ENCODE measurements at places on chromosomes 6 and 20.

GRCh38 chr6:47492355-47492754 lies 14.8 kb downstream of the CD2AP start:
- no peak for DNase-seq

GRCh38 chr6:89527634-89528033 lies 94.7 kb downstream of the ANKRD6 start:
- no peak for DNase-seq

- DNase-seq, result no peak
Observed at GRCh38 chr6:56671160-56671559, 28.5 kb upstream of the DST start.

GRCh38 chr6:20606831-20607230 lies 72.6 kb downstream of the CDKAL1 start:
- no peak for DNase-seq

- DNase-seq, result no peak
Observed at GRCh38 chr6:24574809-24575208, 71.2 kb downstream of the KIAA0319 start.

- no peak for DNase-seq
Observed at GRCh38 chr6:43870660-43871061, 100.7 kb downstream of the VEGFA start.

GRCh38 chr6:25925876-25926275 lies 4.6 kb downstream of the SLC17A2 start:
- DNase-seq, result no peak
